Gastrocnemius medialis (tissue), 4 donors: ENCODE measurements at places on chromosomes 13 and 19. TPM values are rescaled to one million over a fixed set of nuclear protein-coding genes. Genes with fewer than 3 reads are reported as not detected.

Gene FFAR1
- total RNA-seq, result not detected

- peak; percentile 24 for DNase-seq
Observed at GRCh38 chr13:45341799-45342500, 967 bp upstream of the TPT1 start.

- DNase-seq, result no peak
Observed at GRCh38 chr19:2154587-2155075, 3.3 kb upstream of the AP3D1 start.

DNA sequence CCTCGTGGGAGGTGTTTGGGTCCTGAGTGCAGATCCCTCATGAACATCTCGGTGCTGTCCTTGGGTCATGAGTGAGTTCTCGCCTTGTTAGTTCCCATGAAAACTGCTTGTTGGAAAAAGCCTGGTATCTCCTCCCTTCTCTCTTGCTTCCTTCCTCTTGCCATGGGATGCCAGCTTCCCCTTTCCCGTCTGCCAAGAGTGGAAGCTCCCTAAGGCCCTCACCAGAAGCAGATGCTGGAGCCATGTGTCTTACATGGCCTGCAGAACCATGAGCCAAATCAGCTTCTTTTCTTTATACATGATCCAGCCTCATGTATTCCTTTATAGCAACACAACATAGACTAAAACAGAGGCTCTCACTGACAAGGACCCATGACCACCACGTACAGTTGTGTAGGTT, 8.2 kb downstream of the ADGRE2 start:
- no peak for DNase-seq

DNA sequence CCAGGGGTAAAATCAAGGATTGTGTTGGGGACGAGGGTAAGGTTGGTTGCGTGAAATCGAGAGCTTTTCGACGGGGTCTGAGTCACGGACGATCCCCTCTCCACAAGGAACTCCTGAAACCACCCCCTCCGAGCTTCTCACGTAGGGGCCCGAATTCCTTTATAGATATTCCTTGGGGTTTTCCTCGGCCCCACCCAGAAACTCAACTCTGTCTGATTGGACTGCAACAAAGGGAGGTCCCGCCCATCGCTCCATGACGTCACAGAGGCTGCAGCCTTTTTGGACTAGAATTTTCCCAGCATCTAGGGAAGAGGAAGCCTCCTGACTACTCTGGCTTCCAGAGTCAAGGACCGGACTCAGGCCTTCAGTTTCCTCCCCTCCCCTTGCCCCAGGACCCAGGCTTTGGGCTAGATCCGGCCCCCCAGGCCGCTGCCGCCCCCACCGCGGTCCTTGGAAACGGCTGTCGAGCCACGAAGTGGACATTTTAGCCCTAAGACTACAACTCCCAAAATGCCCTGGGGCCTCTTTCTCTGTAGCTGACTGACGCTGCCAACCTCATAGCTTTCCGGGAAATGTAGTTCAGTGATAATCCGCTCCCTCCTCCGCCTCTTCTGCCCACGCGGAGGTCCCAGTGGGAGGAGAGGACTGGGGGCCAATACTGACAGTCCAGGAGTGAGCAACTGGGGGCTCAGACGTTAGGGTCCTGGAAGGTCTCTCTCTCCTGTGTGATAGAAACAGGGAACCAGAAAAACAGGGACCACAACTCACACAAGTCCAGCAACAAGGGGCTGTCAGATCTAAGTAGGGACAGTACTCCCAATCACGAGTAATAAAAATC, at the start of gene IZUMO1:
TSS of gene IZUMO1 (minus strand) at position 172 of the 838 bp plus-strand sequence. CDS start 1,050 bp downstream, outside the sequence.
- DNase-seq, result peak; percentile 68
